NCI-H1105 (cell line): ENCODE measurements at places on chromosomes 6 and 20.

DNA sequence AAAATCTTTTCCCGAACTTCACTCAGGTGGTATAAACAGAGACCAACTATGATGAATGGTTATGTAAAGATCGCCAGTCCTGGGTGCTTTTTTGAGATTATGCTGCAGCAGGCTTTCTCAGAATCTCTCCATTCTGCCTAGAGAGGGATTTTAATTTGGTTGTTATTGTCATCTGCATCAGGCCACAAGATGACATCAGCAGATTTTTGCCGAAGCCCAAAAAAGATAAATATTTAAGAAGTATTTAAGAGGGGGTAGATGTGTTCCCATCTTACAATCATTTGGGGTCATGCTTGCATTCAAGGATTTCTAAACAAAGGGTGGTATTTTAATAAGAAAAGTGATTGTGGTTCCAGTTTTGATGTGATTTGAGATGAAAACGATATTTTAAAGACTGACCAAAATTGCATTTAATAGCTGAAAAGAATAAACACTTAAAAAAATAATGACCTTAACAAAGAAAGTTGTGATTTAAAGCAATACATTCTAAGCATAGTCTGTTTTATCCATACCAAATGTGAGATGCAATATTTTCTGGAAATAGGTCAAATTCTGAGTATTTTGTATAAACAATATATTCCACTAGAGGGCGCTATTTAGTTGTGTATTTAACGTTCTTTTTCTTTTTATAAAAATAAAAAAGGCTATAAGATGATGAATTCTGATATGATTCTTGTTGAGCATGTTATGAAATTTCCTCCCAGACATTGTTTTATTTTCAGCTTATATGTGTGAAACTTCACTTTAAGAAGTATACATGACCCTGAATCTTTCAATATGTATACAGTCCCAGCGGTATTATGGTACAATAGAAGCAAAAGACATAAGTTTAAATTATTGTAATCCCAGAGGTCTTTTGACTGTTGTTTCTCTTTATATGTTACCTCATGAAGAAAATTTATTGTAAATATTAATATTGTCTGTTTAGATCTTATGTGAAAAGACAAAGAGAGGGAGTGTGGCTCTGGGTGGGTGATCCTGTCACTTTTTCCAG lies 51.0 kb upstream of the ZFP64 start:
- peak; percentile 31 for DNase-seq

GRCh38 chr6:110813338-110814101 lies 1.7 kb downstream of the CDK19 start:
- DNase-seq, result no peak

- DNase-seq, result peak; percentile 28
Observed at GRCh38 chr6:127119102-127120022, 891 bp downstream of the RSPO3 start.

GRCh38 chr6:32151181-32151862 lies 417 bp downstream of the PRRT1 start:
- no peak for DNase-seq

DNA sequence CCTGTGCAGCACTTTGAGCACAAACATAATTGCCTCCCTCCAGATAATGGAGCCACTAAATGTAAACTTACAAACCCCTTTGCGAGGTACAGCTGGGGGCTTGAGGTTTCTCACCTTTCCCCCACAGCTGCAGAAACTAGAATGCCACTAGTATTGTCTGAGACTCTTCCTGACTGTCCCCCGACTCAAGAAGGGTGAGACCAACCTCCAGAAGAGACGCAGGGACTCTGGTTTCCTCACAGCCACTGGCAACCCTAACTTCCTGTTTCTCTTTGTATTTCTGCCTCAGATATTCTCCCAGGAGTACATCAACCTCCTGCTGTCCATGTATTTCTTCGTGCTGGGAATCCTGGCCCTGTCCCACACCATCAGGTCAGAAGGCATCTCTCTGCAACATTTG lies 23.6 kb downstream of the HM13 start:
- no peak for DNase-seq

DNA sequence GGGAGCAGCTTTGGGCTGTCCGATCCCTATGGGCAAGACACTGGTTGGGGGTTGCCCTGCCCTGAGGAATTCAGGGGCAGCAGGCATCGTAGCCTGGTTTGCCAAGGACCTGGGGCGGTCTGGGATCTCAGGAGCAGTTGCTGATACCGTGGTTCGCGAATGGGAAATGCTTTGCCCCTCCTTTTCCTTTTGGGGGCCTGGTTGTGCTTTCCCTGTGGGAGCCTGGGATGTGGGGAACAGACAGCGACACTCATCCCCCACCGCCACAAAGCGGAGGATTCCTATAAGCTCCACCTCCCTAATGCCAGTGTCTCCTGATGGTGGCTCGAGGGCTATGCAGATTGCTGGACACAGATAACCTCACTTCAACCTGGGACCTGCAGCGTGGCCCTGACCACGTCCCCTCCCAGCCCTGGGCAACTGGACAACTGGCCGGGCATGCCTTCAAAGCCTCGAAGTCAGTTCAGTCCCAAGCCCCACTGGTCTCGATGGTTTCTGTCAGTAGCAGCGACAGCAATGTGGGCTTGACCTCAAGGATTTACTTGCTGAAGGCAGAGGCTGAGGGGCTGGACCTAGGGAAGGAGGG lies 3.3 kb downstream of the CEBPB start:
- DNase-seq, result no peak

GRCh38 chr6:145080651-145081050 lies 654.7 kb downstream of the EPM2A start:
- no peak for DNase-seq

GRCh38 chr6:81938014-81938856 lies 185.8 kb upstream of the TENT5A start:
- no peak for DNase-seq

DNA sequence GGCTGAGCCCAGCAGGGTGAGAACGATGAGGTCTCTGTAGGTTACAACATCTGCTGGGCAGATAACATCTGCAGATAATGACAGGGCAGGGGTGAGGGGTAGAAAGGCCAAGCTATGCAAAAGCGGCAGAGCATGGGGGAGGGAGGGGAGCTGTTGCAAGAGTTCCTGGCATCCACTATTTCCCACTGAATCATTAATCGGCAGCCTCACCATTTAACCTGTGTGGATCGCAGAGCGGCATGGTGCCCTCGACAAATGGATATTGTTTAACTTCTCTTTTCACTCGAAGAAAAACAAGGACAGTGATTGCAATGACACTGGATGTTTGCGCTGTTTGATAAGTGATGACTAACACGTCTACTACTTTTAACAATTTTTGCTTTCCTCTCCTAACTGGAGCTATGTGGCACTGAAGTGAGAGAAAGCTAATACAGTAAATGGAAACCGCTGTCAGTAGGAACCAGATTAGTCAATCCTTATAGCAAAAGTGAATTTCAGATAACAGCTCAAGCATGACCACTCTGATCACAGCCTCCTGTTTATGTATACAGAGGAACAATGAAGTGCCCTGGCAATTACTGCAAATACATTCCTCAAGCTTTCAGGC lies 381.5 kb downstream of the TFAP2A start:
- peak; percentile 81 for DNase-seq

GRCh38 chr20:61031101-61031830 lies 220.8 kb upstream of the CDH4 start:
- DNase-seq, result no peak

DNA sequence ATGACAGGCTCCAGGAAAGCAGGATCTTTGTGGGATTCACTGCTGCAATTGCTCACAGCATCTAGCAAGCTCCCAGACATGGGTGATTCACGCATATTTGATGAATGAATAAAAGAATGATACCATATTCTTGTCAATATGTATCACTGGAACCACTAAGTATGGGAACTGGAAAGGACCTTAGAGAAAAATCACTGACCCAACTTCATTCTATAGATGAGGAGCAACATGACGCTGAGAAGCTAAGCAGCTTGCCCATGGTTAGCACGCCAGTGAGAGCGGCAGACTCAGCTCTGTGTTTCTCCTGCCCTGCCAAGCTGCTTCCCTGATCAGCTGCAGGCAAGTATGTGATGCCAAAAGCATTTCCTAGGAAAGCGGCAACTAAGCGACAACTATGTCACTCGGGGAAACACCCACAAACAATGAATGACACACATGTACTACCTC lies 66.8 kb downstream of the PPP1R3G start:
- no peak for DNase-seq

GRCh38 chr20:34491226-34491931 lies 24.8 kb upstream of the DYNLRB1 start:
- no peak for DNase-seq

DNA sequence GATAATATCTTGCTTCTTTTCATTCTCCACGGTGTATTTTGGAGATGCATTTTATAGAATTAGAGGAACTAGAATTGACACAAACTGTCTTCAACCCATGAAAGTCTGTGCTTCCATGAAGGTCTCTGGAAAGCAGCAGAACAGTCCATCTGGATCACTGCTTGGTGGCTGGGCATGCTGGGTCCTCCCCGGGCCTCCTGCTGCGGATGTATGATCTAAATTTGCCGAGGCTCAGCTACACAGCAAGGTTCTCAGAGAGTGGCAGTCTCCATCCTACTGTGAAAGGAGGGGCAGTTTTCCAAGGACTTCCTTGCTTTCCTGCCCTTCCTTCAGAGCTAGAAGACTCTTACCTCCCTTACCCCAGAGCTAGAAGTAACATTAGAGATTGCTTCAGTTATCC lies 15.1 kb downstream of the PKIG start:
- no peak for DNase-seq

GRCh38 chr6:75550544-75551167 lies 51.0 kb upstream of the SENP6 start:
- no peak for DNase-seq

- no peak for DNase-seq
Observed at GRCh38 chr6:99611148-99611547, 4.5 kb downstream of the PRDM13 start.

DNA sequence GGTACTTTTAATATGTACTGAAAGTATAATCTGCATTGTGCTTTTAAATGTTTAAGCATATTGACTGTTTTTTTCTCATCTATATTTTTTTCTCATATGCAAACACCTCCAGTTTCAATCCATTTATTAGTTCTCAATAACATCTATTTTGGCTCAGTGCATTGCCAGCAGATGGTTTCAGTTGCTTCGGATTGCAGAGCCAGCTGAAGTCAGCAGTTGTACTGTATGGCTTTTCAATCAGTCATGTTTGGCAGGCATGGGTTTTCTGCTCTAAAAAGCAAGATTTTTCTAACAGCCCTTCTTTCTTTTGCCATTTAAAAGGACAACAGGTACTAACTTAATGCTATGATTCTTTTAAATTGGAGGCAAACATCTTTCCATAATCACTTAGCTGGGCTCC lies 121.2 kb downstream of the CD109 start:
- no peak for DNase-seq

- no peak for DNase-seq
Observed at GRCh38 chr6:1760876-1761275, 151.2 kb downstream of the FOXC1 start.

GRCh38 chr20:42051921-42052320 lies 433.7 kb upstream of the CHD6 start:
- DNase-seq, result no peak

GRCh38 chr6:437037-437392 lies 45.5 kb downstream of the IRF4 start:
- DNase-seq, result no peak

- DNase-seq, result no peak
Observed at GRCh38 chr20:53647286-53647821, 53.7 kb upstream of the ZNF217 start.

DNA sequence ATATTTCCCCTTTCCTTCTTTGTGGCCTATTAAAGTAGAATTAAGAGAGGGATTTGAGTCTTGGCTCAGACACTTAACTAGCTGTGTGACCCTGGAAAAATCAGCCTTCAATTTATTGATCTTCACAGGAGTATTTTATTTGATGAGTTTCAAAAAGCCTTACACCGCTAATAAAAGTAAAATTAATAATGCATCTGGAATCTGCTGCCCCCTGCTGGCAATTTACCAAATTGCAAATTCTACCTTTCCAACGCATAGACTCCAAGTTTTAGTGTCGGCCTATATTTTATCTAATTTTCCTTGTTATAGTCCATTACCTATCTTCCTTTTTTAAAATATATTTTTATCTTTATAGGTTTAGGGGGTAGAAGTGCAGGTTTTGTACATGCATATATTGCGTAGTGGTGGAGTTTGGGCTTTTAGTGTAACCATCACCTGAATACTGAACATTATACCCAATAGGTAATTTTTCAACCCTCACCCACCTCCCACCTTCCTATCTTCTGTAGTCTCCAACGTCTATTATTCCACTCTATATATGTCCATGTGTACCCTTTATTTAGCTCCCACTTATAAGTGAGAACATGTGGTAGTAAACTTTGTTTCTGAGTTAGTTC lies 46.3 kb downstream of the GOPC start:
- DNase-seq, result peak; percentile 25

GRCh38 chr6:23320471-23321015 lies 751.2 kb downstream of the HDGFL1 start:
- no peak for DNase-seq

DNA sequence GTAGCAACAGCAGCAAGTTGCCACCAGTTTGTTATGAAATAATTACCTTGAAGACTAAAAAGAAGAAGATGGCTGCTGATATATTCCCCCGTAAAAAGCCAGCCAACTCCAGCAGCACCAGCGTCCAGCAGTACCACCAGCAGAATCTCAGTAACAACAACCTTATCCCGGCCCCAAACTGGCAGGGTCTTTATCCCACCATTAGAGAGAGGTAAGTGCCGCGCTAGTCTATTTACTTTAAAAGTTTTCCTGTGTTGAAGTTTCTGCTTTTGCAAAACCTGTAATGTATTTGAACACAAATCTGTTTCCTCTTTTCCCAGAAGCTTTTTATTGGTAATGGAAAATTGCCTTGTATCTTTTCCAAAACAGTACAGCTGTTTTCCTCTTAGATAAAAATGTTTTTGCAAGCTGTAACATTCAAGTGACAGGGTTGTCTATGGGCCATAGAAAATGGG lies 725 bp downstream of the BTBD3 start:
- no peak for DNase-seq

DNA sequence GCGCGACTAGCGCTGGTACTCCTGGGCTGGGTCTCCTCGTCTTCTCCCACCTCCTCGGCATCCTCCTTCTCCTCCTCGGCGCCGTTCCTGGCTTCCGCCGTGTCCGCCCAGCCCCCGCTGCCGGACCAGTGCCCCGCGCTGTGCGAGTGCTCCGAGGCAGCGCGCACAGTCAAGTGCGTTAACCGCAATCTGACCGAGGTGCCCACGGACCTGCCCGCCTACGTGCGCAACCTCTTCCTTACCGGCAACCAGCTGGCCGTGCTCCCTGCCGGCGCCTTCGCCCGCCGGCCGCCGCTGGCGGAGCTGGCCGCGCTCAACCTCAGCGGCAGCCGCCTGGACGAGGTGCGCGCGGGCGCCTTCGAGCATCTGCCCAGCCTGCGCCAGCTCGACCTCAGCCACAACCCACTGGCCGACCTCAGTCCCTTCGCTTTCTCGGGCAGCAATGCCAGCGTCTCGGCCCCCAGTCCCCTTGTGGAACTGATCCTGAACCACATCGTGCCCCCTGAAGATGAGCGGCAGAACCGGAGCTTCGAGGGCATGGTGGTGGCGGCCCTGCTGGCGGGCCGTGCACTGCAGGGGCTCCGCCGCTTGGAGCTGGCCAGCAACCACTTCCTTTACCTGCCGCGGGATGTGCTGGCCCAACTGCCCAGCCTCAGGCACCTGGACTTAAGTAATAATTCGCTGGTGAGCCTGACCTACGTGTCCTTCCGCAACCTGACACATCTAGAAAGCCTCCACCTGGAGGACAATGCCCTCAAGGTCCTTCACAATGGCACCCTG lies 1.6 kb downstream of the TPBG start:
- peak; percentile 47 for DNase-seq
